ENCODE measurements at places on chromosomes 1 and 21. TPM values are rescaled to one million over a fixed set of nuclear protein-coding genes. Genes with fewer than 3 reads are reported as not detected.

GRCh38 chr1:58446368-58446767 is 100.2 kb downstream of the OMA1 start:
- no peak for DNase-seq

- no peak for DNase-seq
These were observed 65.5 kb downstream of the EPHB2 start for GRCh38 chr1:22776035-22776613.

GRCh38 chr1:224433701-224434672 is 610 bp downstream of the WDR26 start:
- DNase-seq, result no peak

Gene CDK18
- total RNA-seq, result 14.2 TPM

Gene MPL
- not detected for total RNA-seq

Gene PLPPR4
- not detected for total RNA-seq

Gene CD52
- total RNA-seq, result not detected
